Iris pigment epithelial cell (primary cell): ENCODE measurements at places on chromosomes 3 and 15.

GRCh38 chr3:61493339-61493738, 68.0 kb upstream of the PTPRG start:
- DNase-seq: no peak

- DNase-seq: no peak
Observed at GRCh38 chr3:81080608-81081007, 680.8 kb downstream of the GBE1 start.

DNA sequence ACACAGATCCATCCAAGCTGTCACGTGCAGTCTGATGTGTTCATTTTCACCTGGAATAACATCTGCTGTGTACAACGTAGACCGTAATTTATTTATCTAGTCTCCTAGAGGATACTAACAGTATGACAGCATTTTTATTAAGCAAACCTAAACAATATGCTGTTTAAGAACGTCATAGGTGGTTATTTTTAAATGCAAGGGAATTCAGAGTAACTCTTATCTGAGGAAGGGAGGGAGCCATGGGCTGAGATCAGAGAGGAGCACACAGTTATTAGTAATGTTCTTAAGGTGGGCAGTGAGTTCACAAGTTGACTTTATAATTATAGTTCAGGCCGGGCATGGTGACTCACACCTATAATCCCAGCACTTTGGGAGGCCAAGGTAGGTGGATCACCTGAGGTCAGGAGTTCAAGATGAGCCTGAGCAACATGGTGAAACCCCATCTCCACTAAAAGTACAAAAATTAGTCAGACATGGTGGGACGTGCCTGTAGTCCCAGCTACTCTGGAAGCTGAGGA, 193.6 kb downstream of the UACA start:
- peak; percentile 63 for DNase-seq

DNA sequence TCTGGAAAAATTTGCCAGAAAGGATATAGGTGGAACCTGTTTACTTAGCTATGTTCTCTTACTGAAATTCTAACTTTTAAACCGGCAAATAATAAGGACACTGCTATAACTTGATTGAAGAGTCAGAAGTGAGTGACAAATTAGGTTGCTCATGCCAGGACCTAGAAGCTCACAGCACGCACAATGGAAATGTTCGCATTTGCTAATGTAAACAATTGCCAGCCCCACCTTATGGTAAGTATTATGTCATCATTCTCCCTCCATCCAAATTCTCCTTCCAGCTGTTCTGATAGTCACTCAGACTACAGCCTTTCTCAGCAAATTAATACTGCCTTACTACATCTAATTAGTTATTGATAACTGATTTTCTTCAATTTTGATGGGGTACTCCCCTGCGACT, 4.8 kb upstream of the STXBP5L start:
- DNase-seq: no peak

GRCh38 chr15:85118173-85118572, 136.5 kb downstream of the PDE8A start:
- no peak for DNase-seq

DNA sequence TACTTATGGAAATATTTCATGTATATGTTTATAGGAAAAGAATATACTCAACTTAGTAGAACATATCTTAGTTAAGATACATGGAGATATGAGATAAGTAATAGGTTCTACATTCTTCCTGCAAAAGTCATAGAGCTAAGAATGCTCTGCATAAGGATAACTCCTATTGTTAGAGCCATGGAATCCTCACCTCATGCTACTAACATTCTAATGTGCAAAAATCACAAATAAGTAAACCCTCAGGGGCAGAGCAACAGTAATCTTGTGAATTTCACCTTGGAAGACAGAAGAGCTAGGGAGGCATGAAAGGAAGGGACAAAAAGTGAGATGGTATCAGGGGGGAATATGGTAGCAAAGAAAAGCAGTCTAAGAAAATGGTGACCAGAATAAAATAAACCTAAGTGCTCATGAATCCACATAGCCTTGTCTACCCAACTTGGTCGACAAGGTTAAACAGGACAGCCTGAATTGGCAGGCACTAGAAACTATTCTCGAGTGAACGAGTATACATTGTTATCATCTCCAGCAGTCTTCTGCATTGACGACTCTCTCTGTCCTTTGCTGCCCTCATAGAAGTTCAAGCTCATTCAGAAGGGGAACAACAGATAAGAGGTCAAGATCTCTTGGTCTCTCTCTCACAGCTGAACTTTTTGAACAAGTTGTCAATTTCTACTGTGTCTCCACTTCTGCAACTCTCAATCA, 52.8 kb downstream of the XRN1 start:
- DNase-seq: peak; percentile 23

DNA sequence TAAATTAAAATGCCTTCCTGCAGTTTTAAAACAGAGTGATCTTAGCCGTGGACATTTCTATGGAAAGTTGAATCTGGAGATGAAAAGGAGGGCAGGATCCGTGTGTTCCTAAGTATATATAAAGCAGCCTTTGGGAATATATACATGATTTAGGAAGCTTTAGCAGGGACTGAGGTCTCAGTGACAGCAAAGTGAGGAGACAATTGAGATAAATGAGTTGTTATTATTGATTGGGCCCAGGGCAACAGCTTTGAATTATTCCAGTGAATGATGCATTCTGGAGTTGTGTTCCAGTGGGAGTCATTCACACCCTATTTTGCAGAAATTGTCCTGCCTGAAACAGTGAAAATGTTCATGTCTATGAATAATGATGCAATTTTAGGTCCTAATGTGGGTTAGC, 281.4 kb downstream of the BCHE start:
- no peak for DNase-seq

DNA sequence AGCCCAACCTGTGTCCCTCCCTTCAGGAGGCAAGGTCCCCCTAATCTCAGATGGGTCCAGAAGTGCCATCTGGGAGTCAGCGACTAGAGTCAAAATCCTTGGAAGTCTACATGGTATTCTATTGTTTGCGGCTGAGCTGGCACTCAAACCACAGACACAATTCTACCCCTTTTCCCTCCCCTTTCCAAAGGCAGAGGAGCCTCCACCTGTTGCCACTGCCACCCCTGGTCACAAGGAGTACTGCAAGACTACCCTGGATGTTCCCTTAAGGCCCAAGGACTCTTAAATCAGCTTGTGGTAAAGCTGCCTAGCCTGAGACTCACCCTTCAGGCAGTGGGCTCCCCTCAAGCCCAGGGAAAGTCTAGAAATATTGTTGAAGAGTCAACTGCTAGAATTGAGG, 4.3 kb upstream of the OR5H6 start:
- no peak for DNase-seq

GRCh38 chr3:128310286-128311058, 156.2 kb downstream of the DNAJB8 start:
- DNase-seq: no peak

DNA sequence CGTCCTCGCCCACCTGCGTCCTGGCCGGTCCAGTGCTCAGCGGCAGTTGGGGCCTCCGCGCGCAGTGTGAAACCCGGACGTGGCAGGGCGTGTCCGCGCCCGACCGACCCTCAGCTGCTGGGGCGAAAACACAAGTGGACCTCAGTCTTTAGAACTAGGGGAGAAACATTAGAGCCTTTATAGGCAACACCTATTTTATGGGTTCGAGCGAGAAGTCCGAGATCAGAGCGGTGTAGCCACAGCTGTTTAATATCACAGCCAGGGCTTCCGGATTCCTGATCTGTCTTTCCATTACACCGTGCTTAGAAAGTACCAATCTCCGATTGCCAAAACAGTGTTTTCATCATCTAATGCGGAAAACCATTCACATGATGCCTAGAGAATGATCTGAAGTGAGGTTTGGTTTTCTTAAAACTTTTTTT, 506 bp downstream of the RAD51 start:
- DNase-seq: peak; percentile 24

GRCh38 chr15:73660455-73660854, 23.7 kb upstream of the CD276 start:
- DNase-seq: no peak

DNA sequence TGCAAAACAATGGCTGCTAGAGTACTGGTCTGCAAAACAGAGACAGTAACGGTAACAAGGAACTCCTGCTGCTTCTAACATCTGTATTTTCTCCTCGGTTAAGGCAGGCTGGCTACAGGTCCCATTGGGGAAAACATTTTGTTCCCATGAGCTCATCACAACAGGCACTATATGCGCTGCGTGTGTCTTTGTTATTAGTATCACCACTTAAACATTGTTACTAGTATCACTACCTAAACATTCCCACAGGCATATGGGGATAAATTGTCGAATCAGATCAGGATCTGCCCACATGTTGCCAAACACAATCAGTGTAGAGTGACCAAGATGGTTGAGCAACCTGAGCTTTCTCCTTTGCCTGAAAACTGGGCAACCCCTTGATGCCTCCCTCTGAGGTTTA, 77.2 kb downstream of the TOP2B start:
- peak; percentile 77 for DNase-seq

DNA sequence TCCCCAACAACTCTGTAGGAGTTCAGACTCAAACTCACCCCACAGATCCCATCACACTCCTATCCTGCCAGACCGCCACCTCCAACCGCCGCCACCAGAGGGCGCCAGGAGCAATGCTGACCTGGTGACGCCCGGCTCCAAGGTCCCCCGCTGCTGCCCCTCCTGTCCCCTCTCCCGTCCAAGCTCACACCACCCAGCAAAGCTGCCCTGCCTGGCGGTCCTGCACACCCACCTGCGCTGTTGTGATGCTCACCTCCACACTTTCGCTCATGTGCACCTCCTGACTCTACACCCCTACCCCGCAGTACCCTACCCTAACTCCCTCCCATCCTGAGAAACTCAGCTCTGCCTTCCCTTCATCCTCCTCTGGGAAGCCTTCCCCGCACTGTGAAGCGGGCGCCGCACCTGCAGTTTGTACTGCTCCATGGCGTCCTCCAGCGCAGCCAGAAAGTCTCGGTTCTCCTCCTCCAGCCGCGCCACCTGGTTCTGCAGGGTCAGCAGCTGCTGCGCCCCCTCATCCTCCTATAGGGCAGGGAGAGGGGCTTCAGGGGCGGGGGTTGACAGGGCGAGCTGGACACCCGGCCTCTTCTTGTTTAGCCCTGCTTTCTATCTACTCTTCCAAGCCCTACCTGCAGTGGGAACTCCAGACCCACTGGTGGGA, 7.9 kb downstream of the KIF7 start:
- peak; percentile 41 for DNase-seq

DNA sequence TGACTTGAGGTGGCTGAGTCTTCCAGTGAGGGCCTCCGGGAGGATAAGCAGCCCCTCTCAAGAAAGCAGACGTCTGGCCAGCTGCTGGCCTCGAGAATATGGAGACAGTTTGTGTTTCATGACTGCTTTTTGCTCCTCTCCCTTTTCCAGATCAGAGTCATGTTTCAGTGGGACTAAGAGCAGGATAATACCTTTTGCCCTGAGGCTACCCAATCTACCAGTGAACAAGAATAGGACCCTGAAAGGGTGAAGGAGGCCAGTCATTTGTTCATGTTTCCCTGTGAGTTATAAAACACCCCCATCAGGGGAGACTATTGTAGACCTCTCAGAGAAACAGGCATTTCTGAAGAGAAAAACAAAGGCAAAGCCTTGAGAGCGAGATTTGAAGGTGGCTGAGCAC, 137.4 kb downstream of the RYR3 start:
- no peak for DNase-seq

DNA sequence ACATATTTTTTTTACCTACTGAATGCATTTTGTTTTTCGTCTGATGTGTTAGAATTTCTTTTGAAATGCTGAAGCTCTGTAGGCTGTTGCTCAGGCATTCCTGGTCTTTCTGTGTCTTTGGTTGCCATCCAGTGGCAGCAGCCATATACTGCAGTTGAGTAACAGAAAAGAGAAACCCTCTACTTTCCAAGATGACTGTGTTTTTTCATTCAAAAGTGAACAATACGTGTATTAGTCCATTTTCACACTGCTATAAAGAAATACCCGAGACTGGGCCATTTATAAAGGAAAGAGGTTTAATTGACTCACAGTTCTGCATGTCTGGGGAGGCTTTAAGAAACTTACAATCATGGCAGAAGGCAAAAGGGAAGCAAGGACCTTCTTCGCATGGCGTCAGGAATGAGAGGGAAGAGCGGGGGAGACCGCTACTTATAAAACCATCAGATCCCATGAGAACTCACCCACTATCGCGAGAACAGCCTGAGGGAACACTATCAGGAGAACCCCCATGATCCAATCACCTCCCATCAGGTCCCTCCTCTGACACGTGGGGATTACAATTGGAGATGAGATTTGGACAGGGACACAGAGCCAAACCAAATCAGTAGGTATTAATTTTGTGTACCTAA, 4.7 kb upstream of the GOLGA8B start:
- peak; percentile 83 for DNase-seq

- DNase-seq: peak; percentile 99
Observed at GRCh38 chr15:40564591-40565332, at the start of gene CCDC32. CCDC32 (minus strand) TSS chr15:40565042; CDS start chr15:40563015, 2,027 bp downstream.

GRCh38 chr3:14410503-14411165, 8.2 kb downstream of the SLC6A6 start:
- DNase-seq: peak; percentile 89

DNA sequence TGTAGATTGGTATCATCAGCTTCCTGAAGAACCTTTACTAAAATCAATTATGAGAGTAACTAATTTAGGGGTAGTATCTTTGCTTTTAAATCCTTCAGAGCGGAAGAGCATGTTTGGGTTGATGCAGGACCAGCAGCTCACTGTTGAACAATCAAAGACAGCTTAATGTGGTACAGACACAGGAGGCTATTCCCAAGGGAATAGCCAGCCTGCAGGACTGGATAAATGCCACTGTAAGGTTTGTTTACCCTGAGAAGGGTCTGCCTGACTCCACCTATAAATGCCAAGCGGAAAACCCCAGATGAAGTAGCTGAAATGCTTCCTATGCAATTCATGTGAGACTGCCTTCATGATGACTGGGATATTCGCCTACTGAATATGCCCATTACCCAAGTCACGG, 16.0 kb upstream of the STAC start:
- no peak for DNase-seq

DNA sequence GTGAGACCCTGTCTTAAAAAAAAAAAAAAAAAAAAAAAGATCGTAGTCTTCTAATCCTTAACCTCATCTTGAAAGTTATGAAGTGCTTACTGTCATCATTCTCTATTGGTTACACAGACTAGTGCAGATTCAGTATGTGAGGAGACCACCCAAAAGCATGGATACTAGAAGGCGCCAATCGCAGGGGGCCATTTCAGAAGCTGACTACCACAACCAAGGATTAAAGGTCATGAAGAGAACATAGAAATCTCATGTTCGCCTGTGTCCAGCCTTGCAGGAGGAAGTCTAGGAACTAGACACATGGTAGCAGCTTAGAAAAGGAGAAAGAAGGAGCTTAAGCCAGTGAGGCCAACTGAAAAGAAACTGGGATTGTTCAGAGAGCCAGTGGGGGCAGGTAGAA, 207.8 kb downstream of the THSD4 start:
- DNase-seq: no peak

- no peak for DNase-seq
Observed at GRCh38 chr3:129571605-129572547, 28.9 kb downstream of the H1-8 start.

DNA sequence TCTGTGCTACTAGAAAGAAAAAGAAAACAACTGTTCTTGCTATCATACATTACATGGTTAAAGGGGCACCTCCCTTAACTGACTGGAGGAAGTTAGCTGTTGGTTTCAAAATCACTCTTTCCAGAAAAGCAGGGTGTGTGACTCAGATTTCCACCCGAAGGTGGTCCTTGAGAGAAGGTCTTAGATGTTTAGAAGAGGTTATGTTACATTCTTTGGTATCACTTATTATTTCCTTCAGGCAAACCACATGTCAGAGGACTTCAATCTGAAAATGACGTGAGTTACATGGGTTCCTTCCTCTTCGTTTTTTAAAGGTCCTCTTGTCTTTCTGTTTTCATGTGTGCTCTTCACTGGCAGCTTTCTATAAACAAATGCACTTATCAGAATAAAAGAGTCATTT, 307.9 kb upstream of the CBLB start:
- peak; percentile 67 for DNase-seq
